ENCODE measurements at places on chromosomes 2 and 18. TPM values are rescaled to one million over a fixed set of nuclear protein-coding genes. Genes with fewer than 3 reads are reported as not detected.

Gene RGPD4
- not detected for total RNA-seq

Gene SP140
- total RNA-seq = 0.24 TPM

Gene KIF1A
- total RNA-seq = 0.62 TPM

Gene VIT
- total RNA-seq = not detected

Gene TEKT4
- not detected for total RNA-seq

Gene CRYGC
- not detected for total RNA-seq

Gene MEP1B
- 0.15 TPM for total RNA-seq
